ENCODE measurements at places on chromosomes 6 and 20.

DNA sequence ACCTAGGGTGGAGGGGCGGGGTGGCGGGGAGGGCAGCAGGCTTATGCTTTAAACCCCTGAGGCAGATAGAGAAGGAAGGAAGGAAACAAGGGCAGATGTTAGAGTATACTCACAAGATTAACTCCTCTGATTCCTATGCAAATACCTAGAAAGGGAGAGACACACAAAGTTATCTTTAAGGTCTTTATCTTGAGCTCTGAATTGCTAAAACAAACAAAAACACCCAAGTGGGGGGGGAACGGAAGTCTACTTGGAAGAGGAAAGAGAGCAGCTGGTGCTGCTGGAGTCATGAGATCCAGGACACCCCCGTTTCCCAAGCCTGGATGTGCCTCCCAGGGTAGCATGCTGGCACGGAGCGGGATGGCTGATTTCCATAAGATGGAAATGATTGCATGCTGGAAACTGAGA is 43.4 kb downstream of the PLAGL1 start:
- peak; percentile 8 for DNase-seq

- peak; percentile 99 for DNase-seq
Measured at GRCh38 chr6:161168281-161168891, 105.5 kb downstream of the AGPAT4 start.

GRCh38 chr6:36141091-36141490 is 10.8 kb downstream of the MAPK13 start:
- DNase-seq = no peak

DNA sequence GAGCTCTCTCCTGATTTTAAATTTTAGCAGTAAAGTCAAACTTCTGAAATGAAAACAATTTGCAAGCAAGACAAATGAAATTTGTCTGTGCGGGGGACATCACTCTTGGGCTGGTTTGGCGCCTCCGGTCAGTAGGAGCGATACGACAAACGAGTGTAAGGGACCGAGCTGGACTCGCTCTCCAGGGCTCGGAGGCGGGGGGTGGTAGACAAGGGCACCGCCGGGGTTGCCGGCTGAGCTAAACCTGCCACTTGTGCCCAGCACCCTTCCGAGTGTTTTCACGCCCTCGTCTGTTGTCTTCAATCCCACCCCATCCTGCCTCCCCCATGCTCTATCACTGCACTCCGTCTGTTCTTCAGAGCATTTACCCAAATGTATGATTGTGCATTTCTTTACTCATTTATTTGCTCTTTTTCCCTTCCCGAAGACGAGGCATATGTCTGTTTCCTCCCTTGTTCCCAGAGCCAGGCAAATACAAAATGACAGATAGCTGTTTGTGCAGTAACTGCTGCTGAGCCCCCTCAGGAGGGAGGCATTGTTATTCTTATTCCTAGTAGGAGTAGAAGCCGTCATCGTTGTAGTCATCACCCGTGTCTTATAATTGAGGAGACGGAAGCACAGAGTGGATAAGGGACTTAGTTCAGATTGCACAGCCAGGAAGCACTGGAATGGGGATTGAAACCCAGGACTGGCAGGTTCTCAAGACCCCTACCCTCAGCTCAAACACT is 62.8 kb upstream of the APCDD1L start:
- no peak for DNase-seq

DNA sequence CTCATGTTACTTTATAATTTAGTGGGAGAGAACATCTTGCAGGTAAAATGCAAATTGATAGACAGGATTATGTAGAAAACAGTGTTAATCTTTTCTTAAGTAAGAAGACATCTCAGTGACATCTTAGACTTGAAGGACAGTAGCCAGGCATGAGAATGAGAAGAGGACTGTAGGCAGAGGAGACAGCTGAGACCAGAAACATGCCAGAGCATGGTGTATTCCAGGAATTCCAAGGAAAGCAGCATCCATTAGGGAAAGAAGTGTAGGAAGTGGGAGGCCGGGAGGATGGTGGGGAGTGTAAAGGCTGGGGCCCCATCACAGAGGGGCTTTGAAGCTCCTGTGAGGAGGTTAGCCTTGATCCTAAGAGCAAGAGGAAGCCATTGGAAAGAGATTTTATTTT is 225.6 kb downstream of the ARID1B start:
- DNase-seq = no peak

GRCh38 chr6:114362957-114363356 is 20.1 kb upstream of the HS3ST5 start:
- no peak for DNase-seq

DNA sequence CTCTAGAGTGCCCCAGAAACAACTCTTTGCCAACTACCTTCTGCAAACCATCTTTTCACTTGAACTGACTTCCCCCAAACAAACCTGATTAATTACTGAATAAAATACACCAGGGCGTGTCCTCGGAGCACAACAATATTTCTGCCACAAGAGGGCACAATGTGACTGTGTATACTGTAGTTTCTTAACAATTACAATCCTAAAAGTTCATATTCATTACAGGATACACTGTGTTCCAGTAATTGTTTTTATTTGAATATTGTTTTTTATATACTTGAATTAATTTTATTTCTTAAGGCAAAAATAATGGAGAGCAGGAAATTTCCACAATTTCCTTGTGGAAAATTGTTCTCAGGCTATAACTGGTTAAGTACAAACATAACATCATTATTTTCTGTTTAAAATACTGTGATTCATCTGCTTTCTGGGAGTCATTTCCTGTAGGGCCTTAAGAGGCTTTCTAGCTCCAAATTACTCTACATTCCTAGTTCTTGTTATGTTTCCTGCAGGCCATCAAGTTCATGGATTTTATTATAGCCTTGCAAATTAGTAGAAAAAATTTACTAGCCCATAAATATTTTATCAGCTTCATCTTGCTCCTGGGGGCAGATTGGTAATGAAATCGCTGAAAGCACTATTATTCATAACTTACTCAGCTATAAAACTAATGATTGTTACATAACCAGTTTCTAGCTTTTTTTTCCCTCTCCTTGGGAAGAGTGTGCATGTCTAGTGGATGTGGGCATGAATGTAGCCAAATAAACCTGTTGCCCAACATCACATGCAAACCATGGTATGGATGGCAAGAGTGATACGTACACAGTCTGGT is 51.9 kb upstream of the SLC22A16 start:
- DNase-seq = peak; percentile 88

- DNase-seq = no peak
Measured at GRCh38 chr6:142621822-142622221, 320.0 kb downstream of the ADGRG6 start.

GRCh38 chr6:110048221-110048875 is 70.2 kb downstream of the GPR6 start:
- no peak for DNase-seq

GRCh38 chr20:58019850-58020625 is 208.4 kb downstream of the ANKRD60 start:
- no peak for DNase-seq

DNA sequence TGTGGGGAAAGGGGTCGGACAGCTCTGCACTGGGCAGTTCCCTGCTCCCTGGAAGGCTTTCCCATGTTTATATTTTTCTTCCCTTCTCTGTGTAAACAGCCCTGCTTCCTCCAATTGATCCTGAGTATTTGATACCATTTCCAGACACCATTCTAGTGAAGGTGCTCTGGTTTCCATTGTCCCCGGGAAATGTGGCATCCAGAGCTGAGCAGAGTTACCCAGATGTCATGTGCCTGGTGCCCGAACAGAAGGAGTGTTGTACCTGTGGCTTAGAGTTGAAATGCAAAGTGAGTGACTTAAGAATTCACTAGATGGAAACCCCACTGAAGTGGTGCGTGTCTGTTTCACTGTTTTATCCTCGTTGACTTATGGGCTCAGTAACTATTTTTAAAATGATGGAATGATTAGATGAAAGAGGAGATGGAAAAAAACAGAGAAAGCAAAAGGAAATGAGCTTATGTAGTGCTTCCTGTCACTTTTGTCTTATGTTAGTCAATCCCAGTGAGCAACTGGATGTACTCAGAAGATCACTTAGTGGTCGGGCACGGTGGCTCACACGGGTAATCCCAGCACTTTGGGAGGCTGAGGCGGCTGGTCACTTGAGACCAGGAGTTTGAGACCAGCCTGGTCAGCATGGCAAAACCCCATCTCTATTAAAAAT is 83.8 kb downstream of the SASH1 start:
- no peak for DNase-seq

DNA sequence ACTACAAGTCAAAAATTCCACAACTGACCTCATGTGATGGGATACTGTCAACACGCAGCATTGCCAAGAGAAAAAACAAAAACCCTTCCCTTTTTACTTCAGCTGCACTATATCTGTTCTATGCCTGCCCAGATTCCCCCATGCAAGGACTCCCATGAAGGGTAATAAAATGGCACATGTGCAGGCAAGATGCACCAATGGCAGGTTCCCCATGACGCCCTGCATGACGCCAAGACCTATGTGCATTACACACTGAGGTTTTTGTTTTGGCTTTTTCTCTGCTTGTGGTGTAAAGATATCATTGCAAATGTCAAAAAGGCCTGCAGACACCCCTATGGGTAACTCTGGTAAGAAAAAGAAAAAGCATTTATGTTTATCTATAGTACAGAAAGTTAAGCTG is 403.4 kb downstream of the HDGFL1 start:
- no peak for DNase-seq

GRCh38 chr6:156778454-156779205 is 1.5 kb downstream of the ARID1B start:
- no peak for DNase-seq

DNA sequence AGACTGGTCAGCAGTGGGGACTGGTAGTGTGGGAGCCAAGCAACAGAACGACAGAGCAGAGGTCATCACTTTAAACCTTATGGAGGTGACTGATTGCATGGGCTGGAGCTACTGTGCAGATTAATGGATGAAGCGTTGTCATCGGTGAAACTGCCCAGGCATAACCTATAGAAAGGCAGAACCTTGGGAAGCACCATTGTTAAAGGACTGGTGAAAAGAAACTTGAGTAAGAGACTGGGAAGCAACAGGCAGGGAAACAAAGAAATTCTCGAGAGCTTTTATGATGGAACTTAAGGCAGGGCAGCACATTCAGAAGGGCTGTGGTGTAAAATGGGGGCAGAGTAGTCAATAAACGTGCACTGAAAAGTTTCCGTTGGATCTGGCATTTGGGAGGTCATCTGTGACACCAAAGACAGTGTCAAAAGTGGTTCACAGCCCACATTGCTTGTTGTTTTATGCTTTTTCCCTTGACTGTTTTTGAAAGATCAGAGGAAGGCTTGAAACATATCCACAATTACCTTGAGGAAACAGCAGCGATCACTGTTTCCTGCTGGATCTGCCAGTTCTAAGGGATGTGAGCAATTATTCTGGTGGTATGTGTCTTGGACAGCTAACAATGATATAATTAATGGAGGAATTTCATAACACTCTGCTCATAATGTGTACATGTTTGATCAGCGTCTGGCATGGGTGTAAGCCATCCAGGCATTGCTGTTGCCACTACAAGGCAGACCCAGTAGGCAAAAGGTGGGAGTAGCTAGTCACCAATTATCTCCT is 62.7 kb downstream of the LRRC1 start:
- no peak for DNase-seq

DNA sequence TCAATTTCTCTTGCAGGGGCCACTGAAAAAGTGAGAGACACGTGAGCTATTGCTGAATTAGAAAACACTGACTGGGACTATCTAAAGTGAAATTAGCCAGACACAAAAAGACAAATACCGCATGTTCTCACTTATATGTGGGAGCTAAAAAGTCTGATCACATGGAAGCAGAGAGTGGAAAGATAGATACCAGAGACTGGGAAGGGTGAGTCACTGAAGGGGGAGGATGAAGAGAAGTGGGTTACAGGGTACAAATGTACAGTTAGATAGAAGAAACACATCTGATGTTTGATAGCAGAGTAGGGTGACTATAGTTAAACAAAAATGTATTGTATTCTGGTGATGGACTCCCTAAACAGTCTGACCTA is 13.4 kb downstream of the CST3 start:
- no peak for DNase-seq

DNA sequence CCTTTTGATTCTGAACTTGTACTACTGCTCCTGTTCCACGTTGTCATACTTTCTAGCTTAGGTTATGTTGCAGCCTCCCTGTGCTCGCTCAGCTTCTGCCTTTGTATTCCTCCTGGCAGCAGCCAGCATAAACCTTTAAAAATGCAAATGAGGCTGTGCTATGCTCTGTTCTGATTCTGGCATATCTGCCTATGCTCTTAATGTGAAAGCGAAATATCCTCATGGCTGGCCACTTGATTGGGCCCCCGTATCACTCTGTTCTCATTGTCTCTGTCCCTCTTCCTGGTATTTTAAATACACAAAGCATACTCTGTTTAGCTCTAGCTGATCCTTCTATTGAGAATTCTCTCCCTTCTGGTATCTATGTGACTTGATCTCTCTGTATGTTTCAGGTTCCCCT is 139.0 kb downstream of the JARID2 start:
- no peak for DNase-seq

- DNase-seq = no peak
Measured at GRCh38 chr6:76942203-76942966, 520.9 kb downstream of the HTR1B start.

GRCh38 chr20:35600176-35600992 is 15.2 kb upstream of the SPAG4 start:
- no peak for DNase-seq

DNA sequence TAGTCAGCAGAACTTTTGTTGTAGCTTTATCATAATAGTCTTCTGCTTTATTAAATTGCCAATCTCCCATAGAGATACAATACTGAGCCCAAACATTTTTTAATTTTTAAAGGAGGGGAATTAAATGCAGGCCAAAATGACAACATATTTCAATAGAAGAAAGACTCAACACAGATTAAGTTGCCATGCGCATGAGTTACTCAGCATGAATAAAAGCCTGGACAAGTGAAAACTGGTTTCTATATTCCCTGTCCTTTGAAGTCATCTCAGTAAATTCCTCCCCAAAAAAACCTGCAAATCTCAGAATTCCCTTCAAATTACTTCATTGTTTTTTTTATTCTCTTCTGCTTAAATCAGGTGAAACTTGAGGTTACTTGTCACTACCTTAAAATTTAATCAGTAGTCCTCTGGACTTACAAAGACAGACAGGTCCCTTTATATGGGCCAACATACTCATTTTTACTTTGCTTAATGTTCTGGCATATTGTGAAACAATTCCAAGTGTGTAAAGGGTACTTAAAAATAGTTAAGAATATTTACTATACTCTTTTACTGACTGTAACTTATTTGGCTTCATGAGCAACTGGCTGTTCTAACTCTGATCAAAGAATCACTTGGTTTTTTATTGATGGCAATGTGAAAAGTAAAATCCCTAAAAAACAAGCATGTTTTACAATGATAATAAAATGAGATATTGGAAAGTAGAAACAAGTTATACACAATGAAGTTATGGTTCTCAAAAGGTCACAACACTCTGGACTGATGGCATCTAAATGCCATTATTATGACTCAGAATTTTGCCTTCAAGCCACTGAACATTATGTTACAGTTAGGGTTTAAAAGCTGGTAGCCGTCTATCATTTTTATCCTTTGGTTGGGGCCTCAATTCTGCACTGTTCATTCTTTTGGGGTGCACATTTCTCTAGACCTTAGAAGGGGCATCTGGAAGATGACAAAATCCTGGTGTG is 49.9 kb upstream of the COL21A1 start:
- no peak for DNase-seq

- no peak for DNase-seq
Measured at GRCh38 chr20:56925831-56926170, 296.7 kb downstream of the TFAP2C start.
